ENCODE measurements at places on chromosomes 3 and 15.

- DNase-seq, result no peak
Observed at GRCh38 chr3:115725800-115726199, 102.5 kb downstream of the GAP43 start.

GRCh38 chr3:121155028-121155427 lies 247.0 kb downstream of the STXBP5L start:
- DNase-seq, result no peak

DNA sequence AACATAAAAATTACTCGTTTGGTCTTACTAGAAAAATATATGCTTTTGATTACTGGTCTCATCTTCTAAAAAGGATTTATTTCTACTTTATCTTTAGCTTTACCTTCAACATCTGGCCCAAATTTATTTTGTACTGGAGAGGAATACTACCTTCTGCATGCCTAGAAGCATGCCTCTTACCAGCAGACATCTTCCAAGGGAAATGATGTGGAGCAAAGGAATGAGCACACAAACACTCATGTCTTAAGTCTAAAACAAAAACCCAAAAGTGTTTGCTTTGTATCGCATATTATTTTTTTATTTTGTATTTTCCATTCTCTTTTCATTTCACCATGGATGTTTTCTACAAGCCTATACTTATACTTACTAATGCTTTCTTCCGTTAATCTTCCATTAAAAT lies 304.6 kb upstream of the KCNMB2 start:
- DNase-seq, result no peak

- DNase-seq, result no peak
Observed at GRCh38 chr15:24678485-24678884, 2.9 kb downstream of the NPAP1 start.

GRCh38 chr3:65595222-65596028 lies 443.3 kb downstream of the MAGI1 start:
- DNase-seq, result no peak

DNA sequence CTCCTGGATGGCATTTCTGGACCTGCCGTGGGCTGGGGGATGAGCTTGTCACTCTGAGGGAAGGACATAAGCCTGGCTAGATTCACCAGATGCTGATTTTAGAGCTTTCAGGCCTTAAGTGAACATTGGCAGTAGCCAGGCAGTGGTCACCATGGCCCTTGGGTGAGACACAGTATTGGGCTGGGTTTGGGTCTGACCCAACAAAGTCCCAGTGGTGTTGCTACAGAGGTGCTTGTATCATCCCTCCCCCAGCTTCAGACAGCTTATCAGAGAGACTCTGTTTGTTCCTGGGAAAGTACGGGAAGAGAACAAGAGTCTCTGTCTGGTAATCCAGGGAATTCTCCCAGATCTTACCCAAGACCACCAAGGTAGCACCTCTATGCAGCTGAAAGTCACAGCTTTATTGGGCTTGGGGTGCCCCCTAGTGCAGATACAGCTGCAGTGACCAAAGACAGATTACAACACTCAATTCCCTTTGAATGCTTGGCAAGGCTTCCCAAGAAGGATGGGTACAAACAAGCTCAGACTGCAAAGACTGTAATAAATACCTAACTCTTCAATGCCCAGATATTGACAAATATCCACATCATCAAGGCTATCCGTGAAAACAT lies 9.8 kb upstream of the RUVBL1 start:
- peak; percentile 83 for DNase-seq

- peak; percentile 93 for DNase-seq
Observed at GRCh38 chr3:138417559-138417982, 16.8 kb upstream of the ESYT3 start.

DNA sequence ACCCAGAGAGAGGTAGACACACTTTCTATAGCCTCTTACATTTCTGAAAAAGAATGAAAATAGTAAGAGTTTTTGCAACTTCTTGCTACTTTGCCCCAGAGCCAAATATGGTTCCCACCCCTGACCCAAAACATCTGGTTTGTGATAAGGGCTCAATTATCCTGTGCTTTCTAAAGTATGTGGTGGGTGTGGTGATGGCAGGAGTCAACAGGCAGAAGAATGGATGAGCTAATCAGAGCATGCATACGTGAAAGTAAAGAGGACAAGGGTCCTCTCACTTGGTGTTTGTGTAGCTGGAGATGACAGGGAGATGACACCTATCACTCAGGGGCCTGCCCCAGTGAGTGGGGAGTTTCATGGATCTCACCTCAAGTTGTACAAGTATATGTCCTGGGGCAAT lies 19.1 kb downstream of the KBTBD8 start:
- peak; percentile 68 for DNase-seq

DNA sequence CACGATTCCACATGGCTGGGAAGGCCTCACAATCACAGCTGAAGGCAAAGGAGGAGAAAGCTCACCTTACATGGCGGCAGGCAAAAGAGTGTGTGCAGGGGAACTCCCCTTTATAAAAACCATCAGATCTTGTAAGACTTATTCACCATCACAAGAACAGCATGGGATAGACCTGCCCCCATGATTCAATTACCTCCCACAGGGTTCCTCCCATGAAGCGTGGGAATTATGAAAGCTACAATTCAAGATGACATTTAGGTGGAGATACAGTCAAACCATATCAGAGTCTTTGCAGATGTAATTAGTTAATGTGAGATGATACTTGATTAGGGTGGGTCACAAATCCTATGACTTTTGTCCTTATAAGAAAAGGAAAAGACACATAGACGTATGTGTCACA lies 688.9 kb downstream of the GBE1 start:
- DNase-seq, result no peak

DNA sequence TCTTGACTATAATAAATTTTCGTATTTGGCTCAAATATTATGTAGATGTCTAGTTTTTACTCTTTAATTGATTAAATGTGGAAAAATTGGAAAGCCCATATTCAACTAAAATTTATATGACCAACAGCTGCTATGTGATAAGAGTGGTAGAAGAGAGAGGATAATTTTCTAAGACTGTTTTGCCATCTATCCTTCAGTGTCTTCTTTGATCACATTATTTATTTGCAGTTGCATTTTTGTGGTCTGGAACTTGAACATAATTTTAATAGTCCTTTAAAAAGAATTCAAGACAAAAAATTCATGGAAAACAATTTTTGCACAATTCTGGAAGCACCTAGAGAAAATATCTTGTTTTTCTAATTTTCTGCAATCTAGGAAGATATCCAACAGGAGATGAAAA lies 213.3 kb upstream of the THBS1 start:
- DNase-seq, result no peak

GRCh38 chr3:118986734-118987133 lies 47.9 kb downstream of the IGSF11 start:
- no peak for DNase-seq
